ENCODE measurements at places on chromosomes 11 and 22.

DNA sequence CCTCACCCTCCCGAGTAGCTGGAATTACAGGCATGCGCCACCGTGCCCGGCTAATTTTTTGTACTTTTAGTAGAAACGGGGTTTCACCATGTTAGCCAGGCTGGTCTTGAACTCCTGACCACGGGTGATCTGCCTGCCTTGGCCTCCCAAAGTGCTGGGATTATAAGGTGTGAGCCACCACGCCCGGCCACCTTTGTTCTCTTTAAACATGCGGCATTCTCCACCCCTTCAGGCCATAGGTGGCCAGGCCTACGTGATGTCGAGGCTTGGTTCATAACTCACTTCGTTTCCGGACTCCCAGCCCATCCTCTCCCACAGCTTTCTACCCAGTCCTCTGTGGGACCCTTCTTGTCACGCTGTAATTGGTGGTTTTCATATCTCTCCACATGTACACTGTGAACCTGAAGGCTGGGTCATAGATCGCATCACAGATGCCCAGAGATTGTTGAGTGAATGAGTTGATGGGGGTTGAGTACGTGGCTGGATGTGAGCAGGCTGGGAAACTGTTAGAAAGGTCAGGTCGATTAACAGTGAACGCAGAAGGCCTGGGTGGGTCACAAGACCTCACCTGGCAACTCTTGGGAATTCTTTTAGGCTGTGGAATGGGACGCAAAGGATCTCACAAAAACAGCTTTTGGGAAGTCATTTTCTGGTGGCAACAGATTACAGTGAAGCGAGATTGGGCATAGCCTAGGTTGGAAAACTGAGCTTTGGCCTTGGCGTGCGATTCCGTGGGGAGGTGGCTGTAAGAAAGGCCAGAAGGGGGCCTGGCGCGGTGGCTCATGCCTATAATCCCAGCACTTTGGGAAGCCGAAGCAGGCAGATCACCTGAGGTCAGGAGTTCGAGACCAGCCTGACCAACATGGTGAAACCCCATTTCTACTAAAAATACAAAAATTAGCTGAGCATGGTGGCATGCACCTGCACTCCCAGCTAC is 44.5 kb downstream of the ST14 start:
- no peak for DNase-seq

- DNase-seq, result no peak
These were observed 33.8 kb downstream of the TNRC6B start for GRCh38 chr22:40211476-40212054.

GRCh38 chr11:10856689-10857458 is 979 bp downstream of the ZBED5 start:
- peak; percentile 34 for DNase-seq

DNA sequence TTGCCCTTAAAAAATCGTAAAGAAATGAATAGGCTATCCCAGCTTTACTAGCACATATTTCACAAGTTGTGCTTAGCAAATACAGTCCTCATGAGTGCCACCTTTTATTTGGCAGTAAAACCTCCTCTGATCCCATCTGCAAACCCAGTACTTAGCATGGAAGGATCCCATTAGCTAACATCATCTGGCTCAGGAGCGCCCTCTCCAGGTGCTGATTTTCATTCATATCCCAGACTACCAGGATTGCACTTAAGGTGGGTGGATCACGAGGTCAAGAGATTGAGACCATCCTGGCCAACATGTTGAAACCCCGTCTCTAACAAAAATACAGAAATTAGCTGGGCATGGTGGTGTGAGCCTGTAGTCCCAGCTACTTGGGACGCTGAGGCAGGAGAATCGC is 76.1 kb upstream of the PAX6 start:
- no peak for DNase-seq

DNA sequence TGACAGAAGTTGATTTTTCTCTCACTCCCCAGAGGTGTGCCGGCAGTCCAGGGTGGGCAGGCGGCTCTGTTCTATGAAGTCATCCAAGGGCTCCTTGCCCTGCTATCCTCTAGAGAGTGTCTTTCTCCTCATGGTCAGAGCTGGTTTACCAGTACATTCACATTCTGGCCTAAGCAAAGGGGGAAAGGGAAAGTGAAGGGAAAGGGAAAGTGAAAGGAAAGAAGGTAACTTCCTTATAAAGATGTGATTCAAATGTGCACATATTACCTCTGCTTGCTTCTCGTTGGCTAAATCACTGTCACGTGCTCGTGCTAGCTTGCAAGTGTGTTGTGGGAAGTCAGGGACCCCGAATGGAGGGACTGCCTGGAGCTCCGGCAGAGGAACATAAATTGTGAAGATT is 2.9 kb upstream of the HTATIP2 start:
- DNase-seq, result no peak

GRCh38 chr11:64060861-64061444 is 25.2 kb downstream of the FLRT1 start:
- peak; percentile 50 for DNase-seq

GRCh38 chr11:44494785-44495184 is 70.7 kb upstream of the CD82 start:
- DNase-seq, result no peak

- no peak for DNase-seq
These were observed 2.3 kb downstream of the CASTOR1 start for GRCh38 chr22:30286813-30287647.

DNA sequence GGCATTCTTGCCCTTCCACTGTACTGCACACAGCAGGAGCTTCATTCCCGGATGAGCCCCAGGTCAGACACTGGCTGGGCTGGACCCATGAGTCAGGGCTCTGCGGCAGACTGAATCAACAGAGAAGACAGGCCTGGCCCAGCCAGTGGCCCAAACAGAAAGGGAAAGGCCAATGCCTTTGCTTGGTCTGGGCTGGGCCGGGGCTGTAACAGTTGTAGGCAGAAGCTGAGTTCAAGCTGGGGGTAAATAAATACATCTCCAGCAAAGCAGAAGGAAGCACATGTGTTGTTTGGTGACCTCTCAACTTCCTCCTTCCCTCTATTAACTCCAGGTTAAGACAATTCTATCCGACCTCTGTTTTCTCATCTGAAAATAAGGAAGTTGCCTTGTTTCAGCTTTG is 1.8 kb upstream of the SMIM35 start:
- no peak for DNase-seq

DNA sequence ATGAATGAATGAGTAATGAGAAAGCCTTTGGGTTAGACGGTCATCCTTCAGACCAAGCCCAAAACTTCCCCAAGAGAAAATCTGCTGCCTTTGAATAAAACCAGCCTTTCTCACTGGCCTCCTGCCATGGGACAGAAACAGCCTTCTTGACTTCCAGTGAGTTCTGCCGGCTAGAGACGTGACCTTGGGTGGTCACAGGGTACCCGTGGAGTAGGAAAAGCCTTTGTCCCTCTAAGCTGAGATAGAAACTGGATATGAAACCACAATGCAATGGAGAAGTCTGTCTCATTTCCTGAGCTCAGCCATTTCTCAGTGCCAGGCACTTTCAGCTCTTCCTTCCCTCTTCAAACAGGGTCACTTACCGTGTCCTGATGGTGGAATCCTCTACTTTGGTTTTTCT is 21.2 kb upstream of the YWHAH start:
- no peak for DNase-seq

DNA sequence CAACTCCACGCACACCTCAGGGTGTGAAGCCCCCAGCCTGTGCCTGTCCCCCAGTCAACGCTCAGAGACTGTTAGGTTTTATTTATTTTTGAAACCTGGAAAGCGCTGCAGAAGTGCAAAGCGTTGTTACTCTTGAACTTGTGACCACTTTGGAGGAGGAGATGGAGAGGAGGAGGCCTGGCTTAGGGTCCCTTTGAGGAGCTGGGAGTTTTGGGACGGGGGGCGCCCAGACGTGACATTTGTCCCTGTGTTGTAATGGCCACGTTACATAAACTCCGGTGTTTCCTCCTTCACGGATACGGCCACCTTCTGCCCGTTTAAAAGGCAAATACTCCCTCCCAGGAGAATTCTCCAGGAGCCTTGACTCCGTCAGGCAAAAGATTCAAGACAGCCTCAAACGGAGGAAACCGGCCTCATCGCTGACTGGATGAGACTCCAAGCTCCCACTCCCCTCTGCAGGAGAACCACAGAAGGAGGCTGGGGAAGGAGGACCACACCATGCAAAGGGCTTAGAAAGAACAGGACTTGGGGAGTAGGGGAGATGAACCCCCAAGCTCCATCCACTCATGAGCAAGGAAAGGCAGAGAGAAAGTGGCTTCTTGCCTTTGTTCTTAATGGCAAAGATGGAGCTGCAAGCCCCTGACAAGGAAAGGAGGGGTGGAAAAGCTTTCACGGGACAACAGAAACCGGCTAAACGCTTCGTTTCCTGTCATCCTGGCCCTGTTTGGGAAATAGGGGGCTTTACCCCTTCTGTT is 630 bp downstream of the PIK3IP1 start:
- DNase-seq, result no peak

- no peak for DNase-seq
These were observed 215.7 kb upstream of the FOLH1 start for GRCh38 chr11:49424136-49424535.

GRCh38 chr11:126663749-126664592 is 308.5 kb downstream of the ST3GAL4 start:
- no peak for DNase-seq

DNA sequence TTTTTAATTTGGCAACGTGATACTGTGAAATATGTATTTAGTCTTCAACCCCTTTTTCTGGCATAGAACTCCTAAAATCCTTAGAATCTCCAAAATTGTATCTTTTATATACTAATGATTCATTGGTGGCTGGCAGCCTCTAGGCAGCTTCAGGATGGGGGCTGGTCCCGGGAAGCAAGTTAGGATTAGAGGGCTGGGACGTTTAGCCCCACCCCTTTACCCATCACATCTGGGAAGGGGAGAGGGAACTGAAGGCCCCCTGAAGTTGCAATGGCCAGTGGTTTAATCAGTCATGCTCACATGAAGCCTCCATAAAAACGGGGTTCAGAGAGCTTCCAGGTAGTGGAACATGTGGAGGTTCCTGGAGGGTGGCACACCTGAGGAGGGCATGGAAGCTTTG is 7.1 kb downstream of the IL17RA start:
- no peak for DNase-seq

DNA sequence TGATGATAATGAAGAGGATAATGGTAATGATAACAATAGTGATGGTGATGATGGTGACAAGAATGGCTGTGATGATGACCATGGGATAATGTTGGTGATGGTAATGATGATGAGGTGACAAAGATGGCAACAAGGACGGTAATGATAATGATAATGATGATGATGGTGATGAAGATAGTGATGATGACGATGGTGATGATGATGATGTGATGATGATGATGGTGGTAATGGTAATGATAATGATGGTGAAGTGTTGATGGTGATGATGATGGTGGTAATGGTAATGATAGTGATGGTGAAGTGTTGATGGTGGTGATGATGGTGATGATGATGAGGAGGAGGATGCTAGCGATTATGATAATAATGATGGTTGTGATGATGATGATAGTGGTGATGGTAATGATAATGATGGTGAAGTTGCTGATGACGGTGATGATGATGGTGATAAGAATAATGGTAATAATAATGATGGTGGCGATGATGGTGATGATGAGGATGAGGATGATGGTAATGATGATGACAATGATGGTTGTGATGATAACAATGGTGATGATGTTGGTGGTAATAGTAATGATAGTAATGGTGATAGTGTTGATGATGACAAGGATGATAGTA is 54.7 kb upstream of the OPCML start:
- DNase-seq, result no peak

DNA sequence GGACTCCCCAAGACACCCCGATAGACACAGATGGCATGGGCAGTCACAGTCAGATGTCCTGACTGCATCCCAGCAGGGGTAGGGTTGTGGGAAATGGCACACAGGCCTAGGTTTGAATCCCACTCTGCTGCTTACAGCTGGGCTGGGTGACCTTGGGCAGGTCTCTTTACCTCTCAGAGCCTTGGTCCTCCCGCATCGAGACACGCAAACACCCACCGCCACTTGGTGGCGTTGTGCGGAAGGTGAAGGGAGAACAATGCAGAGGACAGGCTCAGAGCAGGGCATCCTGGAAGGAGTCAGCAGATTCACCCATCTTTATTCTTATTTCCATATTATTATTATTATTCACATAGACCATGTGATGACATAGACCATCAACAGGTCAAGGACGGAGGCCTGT is 140.5 kb downstream of the MIAT start:
- DNase-seq, result no peak

- DNase-seq, result no peak
These were observed 1344.3 kb downstream of the TBC1D22A start for GRCh38 chr22:48106715-48107259.

DNA sequence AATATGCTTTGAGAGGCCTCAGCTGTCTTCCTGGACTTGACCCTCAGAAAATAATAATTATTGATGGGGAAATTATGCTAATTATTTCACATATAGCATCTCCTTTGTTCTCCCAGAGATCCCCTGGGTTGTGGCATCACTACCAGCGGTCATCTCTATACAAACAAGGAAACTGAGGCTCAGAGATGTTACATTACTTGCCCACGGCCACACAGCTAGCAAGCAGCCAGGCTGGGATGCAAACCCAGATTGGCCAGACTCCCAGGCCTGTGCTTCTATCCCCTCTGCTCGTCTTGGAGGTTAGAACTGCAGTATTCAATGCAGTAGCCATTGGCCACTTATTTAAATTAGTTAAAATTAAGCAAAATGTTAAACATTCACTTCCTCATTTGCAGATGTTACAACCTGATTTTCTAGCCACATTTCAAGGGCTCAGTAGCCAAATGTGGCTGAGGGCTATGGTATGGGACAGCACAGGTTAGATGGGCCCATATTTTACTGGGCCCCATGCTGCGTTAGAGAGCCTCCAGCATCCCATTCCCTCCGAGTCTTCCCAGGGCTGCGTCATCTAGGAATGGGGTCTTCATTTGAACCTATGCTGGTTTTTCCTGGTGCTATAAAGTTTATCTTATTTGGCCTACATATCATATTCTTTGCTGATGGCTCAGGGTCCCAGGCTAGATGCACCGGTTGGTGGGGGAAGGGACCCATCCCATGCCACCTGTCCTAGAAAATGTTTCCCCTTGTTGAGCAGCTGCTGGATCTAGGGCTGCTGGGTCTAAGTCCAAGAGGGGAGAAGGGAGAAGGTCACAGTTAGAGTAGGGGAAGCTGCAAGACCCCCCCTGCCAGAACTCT is 2.2 kb downstream of the SLC35C1 start:
- no peak for DNase-seq

DNA sequence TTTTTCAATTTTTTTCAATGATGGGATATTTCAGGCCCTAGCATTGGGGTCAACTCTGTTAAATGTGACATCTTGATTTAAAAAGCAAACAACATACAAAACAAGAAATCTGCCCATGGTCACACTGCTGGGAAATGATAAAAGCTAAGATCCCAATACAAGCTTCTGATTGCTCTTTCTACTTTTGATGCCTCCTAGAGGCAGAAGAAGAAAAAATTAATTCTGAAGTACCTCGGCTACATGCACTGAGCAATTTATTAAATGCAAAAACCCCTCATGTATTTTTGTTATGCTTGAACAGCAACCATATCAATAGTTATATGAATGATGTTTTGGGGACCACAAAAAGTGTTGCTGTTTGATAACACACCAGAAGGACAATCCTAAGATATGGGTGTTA is 342.1 kb upstream of the NARS2 start:
- DNase-seq, result no peak

All from DMS79 (cell line).